Testis (tissue), 5 donors: ENCODE measurements at places on chromosomes 16 and 17.

- H3K4me1 ChIP-seq = peaks cover 53% of the 10 kb centered on the region
- H3K4me3 ChIP-seq = peak overlapping the region; percentile 66
- H3K27me3 ChIP-seq = no peaks in the 10 kb centered on the region
- peak overlapping the region; percentile 71 for H3K27ac ChIP-seq
- DNase-seq = peak; percentile 70
- no peaks in the 10 kb centered on the region for H3K36me3 ChIP-seq
Observed at GRCh38 chr17:50056217-50056960, 479 bp downstream of the ITGA3 start.

DNA sequence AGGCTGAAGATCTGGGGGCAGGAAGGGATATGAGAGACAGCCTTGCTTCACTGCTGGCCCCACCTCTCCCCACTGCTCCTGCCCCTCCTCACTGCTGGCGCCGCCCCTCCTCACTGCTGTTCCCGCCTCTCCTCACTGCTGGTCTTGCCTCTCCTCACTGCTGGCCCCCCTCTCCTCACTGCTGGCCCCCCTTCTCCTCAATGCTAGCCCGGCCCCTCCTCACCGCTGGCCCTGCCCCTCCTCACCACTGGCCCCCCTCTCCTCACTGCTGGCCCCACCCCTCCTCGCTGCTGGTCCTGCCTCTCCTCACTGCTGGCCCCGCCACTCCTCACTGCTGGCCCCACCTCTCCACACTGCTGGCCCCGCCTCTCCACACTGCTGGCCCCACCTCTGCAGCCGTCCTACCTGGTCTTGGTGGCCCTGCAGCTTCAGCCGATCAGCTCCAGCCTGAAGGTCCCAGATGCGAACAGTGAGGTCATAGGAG is 9.5 kb upstream of the PAM16 start:
- DNase-seq = no peak
- H3K4me3 ChIP-seq = no peak overlapping the region
- no peaks in the 10 kb centered on the region for H3K36me3 ChIP-seq
- no peaks in the 10 kb centered on the region for H3K27me3 ChIP-seq
- H3K4me1 ChIP-seq = no peaks in the 10 kb centered on the region

DNA sequence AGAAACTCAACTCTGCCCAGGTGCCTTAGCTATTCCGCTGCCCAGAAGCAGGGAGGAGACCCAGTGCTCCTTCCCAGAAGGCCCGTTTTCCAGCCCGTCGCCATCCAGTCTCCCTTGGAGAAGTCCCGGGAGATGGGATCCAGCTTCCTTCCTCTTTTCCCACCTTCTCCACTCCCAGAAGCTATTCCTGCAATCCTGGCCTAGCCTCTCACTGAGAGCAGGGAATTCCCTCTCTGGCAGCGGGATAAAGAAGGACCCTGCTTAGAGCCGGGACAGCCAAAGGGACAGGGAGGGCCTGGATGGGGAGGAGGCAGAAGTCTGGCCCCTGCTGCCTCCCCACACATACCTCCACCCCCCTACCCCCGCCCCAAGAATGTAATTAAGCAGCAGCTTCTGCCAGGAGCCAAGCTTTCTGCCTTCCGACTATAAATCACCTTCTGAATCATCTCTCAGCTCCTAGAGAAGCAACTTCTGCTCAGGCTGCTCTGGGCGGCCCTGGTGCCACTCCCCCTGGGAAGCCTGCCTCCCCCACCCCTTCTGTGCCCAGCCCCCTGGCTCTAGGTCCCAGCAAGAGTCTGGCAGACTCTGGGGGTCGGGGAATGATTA is 6.4 kb downstream of the WNT3 start:
- no peaks in the 10 kb centered on the region for H3K4me1 ChIP-seq
- no peak overlapping the region for H3K27ac ChIP-seq
- no peak overlapping the region for H3K4me3 ChIP-seq
- no peaks in the 10 kb centered on the region for H3K27me3 ChIP-seq
- H3K36me3 ChIP-seq = no peaks in the 10 kb centered on the region

DNA sequence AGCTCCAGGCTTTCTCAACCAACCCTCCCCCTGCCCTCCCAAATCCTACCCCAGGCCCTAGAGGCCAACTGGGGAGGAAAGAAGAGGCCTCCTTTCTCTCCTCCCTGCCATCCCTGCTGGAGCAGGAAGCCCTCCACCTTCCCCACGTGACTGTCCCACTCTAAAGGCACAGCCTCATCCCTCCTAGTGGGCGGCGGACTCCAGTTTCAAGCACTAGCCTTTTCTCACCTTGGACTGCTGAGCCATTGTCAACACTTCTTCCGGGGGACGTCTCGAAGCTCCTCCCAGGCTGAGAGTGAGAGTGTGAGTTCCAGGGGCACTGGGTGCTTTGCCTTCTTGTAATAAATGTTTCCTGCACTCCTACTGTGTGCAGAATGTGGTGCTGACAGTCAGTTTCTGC is 21.4 kb upstream of the IRX6 start:
- H3K36me3 ChIP-seq = no peaks in the 10 kb centered on the region
- DNase-seq = no peak
- no peak overlapping the region for H3K4me3 ChIP-seq
- no peaks in the 10 kb centered on the region for H3K4me1 ChIP-seq
- no peak overlapping the region for H3K27ac ChIP-seq

GRCh38 chr16:48282636-48283263 is 35.4 kb upstream of the ABCC11 start:
- no peak for DNase-seq
- no peaks in the 10 kb centered on the region for H3K27me3 ChIP-seq
- H3K27ac ChIP-seq = peak overlapping the region; percentile 55

DNA sequence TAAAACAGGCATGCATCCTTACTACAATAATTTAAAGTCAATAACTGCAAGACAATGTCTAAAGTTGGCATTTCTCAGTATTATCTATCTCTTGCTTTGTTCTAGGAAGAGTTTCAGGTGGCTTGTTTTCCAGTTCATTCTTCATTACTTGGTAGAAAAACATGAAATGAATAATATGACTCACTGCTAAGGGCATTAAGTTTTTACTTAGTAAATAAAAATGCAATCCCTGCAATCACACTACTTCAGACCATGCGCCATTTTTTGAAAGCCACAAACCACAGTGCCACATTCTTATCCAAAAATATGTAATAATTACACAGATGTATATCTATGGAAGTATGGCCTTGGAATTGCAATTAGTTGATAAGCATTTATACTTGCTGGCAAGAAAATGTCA is 55.4 kb downstream of the CREBBP start:
- no peak for DNase-seq
- H3K27me3 ChIP-seq = no peaks in the 10 kb centered on the region
- no peak overlapping the region for H3K4me3 ChIP-seq
- H3K4me1 ChIP-seq = peaks cover 36% of the 10 kb centered on the region
- H3K27ac ChIP-seq = no peak overlapping the region

GRCh38 chr17:28599311-28600184 is 723 bp upstream of the SPAG5 start:
- no peaks in the 10 kb centered on the region for H3K36me3 ChIP-seq
- H3K27me3 ChIP-seq = no peaks in the 10 kb centered on the region
- DNase-seq = peak; percentile 70
- H3K27ac ChIP-seq = peak overlapping the region; percentile 92
- H3K4me1 ChIP-seq = peaks cover 10% of the 10 kb centered on the region

DNA sequence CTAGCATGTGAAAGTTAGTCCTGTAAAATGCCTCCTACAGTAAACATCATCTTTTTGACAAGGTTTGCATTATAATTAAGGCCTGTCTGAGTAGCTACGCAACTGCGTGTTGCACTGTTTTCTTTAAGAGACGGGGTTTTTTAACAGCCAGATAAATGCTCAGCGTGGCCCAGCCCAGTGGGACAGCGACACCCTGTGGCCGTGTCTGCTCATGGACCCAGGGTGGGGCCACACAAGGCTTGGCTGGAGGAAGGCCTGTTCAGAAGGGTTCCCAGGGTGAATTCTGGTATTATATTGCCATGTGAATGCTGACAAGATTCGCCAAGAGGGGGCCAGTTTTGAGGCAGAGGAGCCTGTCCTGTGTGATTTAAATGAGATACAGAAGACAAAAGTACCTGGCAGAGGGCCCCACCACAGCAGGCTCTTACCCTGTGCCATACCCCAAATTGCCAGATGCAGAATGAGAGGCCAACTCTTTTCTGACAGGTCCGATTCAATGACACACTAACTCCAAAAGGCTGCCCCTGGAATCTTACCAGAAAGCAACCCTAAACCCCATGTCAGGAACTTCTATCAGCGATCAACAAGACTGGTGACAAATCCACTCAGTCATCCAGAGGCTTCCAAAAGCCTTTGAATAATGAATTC is 65.9 kb upstream of the IRX6 start:
- H3K36me3 ChIP-seq = no peaks in the 10 kb centered on the region
- H3K27ac ChIP-seq = no peak overlapping the region
- H3K4me1 ChIP-seq = no peaks in the 10 kb centered on the region
- no peak overlapping the region for H3K4me3 ChIP-seq
- DNase-seq = peak; percentile 71

DNA sequence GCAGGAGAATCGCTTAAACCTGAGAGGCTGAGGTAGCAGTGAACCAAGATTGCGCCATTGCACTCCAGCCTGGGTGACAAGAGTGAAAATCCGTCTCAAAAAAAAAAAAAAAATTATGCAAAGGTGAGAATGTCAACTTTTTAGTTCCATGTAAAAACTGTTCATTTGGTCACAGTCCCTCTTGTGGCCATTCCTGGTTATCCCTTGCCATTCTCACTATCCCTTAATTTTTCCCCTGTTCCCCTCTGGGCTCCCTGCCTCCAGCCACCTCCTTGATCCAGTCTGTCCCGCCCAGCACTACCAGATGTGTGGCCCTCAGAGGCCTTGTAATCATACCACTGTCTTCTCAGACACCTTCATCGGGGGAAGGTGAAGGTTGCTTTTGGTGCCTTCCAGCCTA is 23.4 kb downstream of the DCAF7 start:
- H3K27me3 ChIP-seq = no peaks in the 10 kb centered on the region
- no peak for DNase-seq
- no peaks in the 10 kb centered on the region for H3K36me3 ChIP-seq
- no peak overlapping the region for H3K27ac ChIP-seq

DNA sequence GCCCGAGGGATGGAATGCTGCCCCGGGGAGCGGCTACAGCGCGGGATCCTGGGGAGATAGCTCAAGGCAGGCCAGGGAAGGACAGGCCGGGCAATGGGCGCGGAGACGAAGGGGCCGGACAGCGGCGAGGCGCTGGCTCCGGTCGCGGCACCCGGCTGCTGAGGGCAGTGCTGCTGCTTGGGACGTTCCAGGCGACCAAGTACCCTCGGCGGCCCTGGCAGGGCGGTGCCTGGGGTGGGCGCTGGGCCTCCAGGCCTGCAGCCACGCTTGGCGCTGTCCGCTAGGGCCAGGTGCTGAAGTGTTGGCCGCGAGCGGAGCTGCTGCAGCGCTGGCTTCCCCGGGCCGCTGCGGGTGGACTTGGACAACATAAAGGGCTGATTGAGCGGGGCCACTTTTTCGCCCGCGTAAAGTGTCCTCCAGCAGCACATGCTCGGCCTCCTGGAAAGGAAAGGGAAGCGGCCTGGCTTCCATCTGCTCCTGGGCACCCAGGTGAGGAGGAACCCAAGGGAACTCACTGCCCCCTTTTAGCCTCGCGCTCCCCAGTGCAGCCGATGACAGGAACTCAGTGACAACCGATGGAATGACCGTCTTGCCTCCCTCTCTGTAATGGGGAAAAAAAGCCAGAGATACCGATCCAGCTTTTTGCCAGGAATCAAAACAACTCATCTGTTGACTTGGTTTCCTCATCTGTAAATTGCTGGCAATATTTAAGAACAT is 23.7 kb downstream of the CLEC3A start:
- no peaks in the 10 kb centered on the region for H3K36me3 ChIP-seq
- H3K27ac ChIP-seq = no peak overlapping the region
- H3K4me1 ChIP-seq = no peaks in the 10 kb centered on the region

DNA sequence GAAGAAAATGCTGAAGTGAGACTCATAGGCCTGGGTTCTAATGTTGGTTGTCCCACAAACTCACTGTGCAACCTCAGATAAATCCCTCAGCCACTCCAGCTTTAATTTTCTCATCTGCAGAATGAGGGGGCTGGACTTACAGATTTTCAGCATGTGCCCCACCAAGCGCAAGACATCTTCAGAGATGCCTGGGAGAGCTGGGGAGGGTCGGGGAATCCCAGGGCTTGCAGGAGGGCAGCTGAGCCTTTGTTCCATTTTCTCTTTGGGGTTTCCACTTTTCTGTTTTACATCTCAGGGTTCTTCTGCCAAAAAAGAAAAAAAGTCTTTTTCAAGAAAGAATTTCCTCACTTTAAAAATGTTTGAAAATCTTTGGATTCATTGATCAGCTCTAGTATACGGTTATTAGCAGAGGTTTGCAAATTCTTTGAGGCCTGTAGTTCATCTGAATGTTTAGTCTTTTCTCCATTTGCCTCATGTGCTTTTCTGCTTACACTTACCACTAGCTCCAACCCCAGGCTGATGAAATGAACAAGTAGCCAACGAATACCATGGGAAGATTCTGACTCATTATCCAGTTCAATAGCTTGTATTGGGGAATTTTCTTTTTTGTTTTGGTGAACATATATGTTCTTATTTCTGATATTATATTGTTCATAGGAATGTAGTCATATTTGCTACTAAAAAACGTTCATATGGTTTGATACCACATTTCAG is 56.4 kb downstream of the CHD9 start:
- H3K27ac ChIP-seq = no peak overlapping the region
- no peak for DNase-seq
- H3K4me1 ChIP-seq = no peaks in the 10 kb centered on the region
- no peaks in the 10 kb centered on the region for H3K27me3 ChIP-seq
- H3K36me3 ChIP-seq = no peaks in the 10 kb centered on the region

- no peaks in the 10 kb centered on the region for H3K27me3 ChIP-seq
- no peak overlapping the region for H3K27ac ChIP-seq
- no peak overlapping the region for H3K4me3 ChIP-seq
- no peak for DNase-seq
- no peaks in the 10 kb centered on the region for H3K36me3 ChIP-seq
- no peaks in the 10 kb centered on the region for H3K4me1 ChIP-seq
Observed at GRCh38 chr16:27445502-27446175, 43.7 kb downstream of the IL21R start.

- H3K27ac ChIP-seq = no peak overlapping the region
- H3K4me1 ChIP-seq = peaks cover 3% of the 10 kb centered on the region
- H3K36me3 ChIP-seq = no peaks in the 10 kb centered on the region
- no peak for DNase-seq
- no peak overlapping the region for H3K4me3 ChIP-seq
Observed at GRCh38 chr17:49209061-49209571, 1.3 kb downstream of the GNGT2 start.

GRCh38 chr16:48330189-48330840 is 54.9 kb downstream of the SIAH1 start:
- no peak for DNase-seq
- H3K27ac ChIP-seq = no peak overlapping the region
- H3K27me3 ChIP-seq = no peaks in the 10 kb centered on the region
- no peaks in the 10 kb centered on the region for H3K4me1 ChIP-seq

DNA sequence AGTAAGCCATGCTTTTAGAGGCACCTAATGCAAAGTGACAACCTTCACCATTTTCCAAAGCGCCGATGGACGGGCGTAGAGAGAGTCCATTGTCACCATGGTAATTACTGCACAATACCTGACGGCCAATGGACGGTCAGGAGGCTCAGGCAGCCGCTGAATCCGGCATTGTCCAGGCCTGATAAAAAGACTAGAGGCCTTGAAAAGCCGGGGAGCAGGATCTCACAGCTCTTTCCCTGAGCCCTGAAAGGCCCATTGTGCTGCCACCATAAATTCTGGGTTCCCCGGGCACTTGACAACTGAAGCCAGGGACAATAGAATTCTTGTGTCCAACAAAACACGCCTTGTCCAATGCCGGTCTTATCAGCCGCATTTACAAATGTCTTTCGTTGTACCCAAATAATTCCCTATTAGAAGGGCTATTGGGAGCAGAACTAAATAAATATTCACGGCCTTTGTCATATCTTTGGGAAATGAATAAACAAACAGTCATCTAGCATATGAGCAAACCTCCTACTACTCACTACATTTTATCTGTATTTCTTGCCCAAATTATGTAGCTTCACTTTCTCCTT is 62.4 kb downstream of the CDH11 start:
- H3K4me1 ChIP-seq = no peaks in the 10 kb centered on the region
- H3K27ac ChIP-seq = no peak overlapping the region
- H3K36me3 ChIP-seq = no peaks in the 10 kb centered on the region
